ENCODE measurements at places on chromosomes 3 and 15.
A peak's percentile ranks its signal among the peaks of the same experiment; 100 is the strongest.

DNA sequence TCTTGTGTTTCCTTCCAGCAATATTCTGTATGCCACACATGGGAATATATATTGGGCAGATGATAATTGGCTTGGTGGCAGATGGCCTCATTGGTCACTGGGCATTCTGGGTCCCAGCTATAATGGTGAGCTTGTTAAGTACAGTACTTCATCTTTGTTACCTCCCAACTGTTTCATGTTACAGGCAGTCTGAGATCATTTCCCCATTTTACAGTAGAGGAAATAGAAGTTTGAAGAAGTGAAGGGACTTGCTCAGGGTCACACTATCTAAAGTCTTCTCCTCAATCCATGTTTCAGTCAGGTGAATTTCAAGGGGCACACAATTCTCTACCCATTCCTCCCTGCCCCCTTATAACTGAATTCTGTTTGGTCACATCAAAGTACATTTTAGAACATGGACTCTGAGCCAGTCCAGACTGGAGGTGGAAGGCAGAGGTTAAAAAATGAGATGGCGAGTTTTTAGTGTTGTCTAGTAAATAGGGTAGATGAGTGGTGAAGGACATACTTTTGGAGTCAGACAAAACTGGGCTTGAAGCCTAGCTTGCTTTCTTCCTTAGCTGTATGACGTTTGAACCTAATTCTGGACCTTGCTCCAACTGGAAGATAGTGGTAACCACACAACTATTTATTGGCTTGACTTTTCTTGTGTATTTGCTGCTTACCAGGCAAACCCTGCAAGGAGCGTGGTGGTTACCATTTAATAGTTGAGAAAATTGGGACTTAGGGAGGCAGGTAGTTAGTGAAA is 2.5 kb downstream of the EEFSEC start:
- no peak for DNase-seq

DNA sequence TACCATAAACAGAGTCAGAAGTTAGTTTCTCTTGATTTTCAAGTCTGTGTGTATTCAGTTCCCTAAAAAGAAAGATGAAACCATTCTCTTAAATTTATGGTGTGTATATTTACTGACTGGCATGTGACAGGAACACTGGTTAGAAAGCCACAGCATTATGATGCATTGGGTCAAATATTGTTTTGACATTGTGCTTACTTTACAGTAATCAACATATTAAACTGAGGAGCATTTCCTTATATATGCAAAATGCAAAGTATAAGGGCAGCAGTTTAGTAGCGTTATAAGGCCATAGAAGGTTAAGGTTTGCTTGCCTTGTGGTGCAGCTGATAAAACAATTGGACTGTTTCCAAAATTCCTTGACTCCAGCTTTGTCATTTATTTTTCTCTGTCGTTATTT is 72.9 kb downstream of the EPHA3 start:
- no peak for DNase-seq

DNA sequence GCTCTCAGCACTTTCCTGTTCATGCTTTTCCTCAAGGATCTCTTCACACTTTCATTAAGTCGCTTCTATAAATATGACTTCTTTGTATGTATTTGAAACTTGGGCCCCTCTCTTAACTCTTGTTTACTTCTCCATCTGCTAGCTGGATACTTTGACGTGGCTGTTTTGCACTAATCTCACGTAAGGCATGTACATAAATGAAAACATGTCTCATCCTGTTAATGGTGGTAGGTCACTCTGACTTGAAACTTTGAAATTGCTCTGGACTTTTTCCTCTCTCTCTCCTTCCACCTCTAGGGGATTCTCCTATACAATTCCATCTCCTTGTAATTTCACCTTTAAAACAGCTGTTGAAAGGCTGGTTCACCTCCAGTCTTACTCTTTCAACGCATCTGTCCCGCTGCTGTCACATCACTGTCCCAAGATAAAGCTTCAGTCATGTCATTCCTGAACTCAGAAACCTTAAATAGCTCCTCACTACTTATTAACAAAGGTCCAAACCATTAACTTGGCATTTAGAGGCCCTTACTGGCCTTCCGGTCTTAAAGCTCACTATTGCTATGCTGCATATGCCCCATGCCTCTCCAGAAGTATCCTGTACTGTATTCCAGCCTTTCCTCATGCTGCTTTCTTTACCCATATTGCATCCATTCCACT is 1.2 kb downstream of the BLOC1S6 start:
- no peak for DNase-seq

- DNase-seq: no peak
These were observed 284.5 kb downstream of the ZNF385D start for GRCh38 chr3:21466476-21466875.

GRCh38 chr3:184359610-184360009 is 1.8 kb downstream of the CLCN2 start:
- DNase-seq: no peak

GRCh38 chr3:111915905-111916304 is 56.8 kb downstream of the PHLDB2 start:
- DNase-seq: no peak

GRCh38 chr3:171285287-171285686 is 174.9 kb downstream of the TNIK start:
- no peak for DNase-seq

DNA sequence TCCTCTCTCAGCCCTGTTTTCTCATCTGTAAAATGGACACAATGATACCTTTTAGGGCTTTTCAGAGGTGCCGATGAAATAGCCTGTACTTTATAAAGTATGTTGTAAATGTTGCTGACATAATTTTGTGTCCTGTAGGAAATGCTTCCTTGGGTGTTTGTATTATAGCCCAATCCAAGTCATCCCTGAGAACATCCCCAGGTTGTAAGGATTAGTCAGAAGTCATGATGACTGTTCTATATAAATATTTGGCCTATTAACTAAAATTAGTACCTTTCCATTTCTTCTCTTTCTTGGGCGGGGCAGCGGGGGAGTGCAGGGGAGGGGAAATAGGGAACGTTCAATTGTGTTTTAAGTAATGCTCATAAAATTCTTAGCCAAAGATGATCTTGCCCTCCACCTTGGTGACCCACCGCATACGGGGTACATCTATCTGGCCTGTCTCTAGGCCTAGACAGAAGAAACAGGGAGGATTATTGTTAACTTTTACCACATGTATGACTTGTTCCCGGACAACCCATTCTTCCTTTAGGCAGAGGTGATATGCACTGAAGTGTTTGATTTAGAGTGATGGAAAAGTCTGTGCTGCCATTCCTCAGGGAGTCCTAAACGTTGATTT is 120.7 kb downstream of the VGLL4 start:
- DNase-seq: no peak

GRCh38 chr15:94287794-94288246 is 56.5 kb downstream of the MCTP2 start:
- no peak for DNase-seq

DNA sequence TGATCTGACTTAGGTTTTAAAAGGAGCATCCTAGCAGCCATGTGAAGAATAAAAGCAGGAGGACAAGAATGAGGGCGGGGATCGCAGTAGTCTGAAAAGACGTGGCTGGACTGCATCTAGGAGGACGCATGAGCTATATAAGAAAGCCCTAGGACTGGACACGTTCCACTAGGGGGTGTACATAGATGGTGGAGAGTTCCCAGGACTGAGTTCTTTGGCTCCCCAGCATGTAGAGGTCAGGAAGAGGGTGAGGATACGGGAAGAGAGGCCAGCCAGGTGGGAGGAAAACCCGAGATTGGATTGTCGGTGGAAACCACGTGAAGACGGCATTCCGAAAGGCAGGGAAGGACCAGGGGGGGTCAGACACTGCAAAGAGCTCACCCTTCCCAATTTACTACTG is 64.2 kb upstream of the CFAP161 start:
- no peak for DNase-seq

DNA sequence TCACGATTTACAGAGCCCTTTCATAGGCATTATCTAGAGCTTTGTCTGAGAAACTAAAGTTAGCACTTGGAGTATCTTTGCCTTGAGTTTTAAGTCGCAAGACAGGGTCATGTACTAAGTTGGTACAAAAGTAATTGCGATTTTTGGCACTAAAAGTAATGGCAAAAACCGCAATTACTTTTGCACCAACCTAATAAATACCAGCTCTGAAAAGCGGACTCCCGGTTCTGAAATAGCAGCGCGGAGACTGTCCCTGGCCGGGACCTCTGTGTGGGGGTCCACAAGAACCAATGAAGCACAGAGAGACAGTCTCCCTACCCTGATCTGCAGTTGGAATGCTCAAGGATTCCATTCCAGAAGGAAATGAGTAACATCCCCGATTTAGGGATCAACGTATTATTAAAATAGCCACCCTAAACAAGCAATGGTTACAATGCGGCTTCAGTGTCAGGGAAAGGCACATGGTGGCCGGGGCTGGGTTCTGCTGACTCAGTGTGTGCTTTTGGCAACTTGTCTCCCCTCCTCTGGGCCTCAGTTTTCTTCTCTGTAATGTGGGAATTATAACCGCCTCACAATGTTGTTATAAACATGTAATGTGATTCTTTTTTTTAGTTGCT is 150.3 kb upstream of the MCTP2 start:
- DNase-seq: no peak

GRCh38 chr15:88998980-88999713 is 86.0 kb upstream of the MFGE8 start:
- DNase-seq: no peak

DNA sequence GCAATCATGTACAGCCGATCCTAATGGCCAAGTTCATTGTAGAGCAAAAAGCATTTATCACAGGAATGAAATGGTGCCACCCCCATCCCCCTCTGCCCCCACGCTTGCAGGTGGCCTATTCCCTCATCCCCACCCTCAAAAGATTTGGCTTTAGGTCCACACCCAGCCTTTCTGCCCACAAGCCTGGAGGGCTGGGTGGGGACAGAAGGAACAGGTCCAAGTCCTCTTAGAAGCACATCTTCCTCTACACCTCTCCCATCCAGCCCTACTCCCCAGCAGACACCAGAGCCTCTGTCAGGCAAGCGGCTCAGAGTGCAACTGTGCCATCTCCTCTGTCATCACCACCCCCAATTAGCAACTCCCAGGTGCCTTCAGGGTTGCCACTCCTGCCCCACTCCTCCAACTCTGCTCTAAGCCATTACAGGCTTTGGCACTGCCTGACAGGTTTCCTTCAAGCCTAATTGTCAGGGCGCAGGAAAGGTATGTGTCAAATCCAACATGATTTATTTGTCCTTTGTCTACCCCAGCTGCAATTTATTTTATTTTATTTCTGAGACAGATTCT is 49.4 kb downstream of the DAPK2 start:
- no peak for DNase-seq

- no peak for DNase-seq
These were observed 45.0 kb upstream of the SACM1L start for GRCh38 chr3:45644063-45644790.

DNA sequence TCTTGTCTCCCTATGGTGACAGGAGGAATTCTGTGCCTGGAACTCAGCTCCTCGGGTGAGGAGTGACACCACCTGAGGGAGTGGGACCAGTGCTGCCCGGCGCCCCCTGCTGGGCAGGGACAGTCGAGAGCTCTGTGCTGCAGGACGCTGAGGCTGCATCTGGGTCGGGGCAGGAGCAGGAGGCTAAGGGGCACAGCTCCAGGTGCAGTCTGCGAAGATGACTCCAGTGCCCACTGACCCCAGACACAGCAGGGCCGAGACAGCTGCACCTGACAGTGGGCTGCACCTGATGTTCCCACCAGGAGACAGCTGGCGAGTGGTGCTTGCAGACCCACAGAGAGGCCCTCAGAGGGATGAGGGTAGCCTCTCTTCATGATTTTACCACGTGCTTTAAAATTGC is 152.9 kb downstream of the ATP10A start:
- peak; percentile 48 for DNase-seq

GRCh38 chr15:77832874-77833273 is 200.2 kb upstream of the LINGO1 start:
- no peak for DNase-seq

GRCh38 chr3:113906568-113907140 is 41.2 kb upstream of the ZDHHC23 start:
- no peak for DNase-seq

DNA sequence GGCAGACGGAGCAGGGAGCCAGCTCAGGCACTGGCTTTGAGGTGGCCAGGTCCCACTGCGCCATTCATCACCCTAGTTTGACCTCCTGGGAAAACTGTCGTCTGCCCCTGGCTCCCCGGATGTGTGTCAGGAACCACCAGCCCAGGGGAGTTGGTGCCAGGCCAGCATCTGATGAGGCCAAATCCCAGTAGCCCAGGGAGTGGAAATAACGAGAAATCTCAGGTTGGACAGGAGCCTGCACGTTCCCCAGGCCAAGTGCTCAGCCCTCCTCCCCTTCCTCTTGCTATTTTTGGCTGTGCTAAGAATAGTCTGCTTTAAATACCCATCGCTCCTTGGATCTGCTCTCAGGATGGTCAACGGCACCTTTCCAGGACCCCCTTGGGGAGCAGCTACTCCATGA is 93.1 kb upstream of the RPL32 start:
- no peak for DNase-seq

GRCh38 chr3:9501226-9501625 is 52.4 kb downstream of the LHFPL4 start:
- no peak for DNase-seq
